ENCODE measurements at places on chromosomes 7 and 10.

DNA sequence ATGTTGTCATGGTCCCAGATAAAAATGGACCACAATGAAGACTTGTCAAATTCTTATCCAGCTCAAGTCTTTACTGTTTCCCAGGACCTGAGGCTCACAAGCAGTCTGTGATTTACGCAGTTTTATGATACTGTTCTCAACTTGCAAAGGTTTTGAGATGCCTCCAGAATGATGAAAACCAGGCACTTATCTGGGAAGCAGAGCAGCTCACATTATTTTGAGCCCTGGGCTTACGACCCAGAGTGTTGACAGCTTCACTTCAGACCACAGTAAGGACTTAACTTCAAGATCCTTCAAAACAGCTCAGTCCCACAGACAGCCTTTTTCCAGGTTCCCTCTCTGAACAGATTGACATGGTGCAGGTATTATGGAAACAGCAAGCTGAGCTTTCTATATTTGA, 236.1 kb downstream of the RNLS start:
- no peak for DNase-seq

DNA sequence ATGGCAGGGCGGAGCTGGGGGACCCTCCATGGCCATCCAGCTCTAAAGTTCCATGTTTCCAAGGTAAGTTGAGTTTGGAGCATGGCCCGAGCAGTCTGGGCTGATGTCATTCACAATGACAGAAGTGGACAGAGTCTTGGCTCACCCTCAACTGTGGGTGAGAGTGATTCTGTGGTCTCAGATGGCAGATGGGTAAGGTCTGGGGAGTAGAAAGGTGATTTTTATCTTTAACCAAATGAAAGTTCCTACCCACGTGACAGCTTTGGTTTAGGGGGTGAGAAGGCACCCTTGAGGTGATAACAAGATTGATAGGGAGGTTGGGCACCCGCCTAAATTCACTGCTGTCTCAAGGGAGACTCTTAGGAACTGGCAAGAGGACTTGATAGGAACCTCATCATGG, 57.6 kb upstream of the PDZD8 start:
- DNase-seq, result no peak

DNA sequence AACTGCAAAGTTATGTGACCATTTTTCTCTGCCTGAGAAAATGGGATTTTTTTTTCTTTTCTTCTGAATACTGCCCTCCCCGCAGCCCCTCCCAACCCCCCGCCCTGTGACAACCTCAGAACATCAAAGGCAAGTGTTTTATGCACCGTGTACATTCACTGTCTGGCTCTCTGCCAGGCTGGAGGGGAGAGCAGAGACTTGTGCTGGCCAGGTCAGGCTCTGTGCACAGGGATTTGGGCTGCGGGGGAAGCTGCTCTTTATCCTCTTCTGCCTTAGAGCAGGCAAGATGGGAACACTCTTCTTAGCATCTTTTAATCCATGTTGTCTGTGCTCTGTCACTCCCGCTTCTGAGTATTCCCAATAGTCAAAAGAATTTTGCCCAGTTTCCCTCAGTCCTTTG, 195.1 kb downstream of the CCSER2 start:
- no peak for DNase-seq

GRCh38 chr7:122652876-122653275, 46.0 kb downstream of the RNF133 start:
- DNase-seq, result no peak

- DNase-seq, result no peak
Observed at GRCh38 chr10:76632767-76633051, 1004.9 kb downstream of the KCNMA1 start.

DNA sequence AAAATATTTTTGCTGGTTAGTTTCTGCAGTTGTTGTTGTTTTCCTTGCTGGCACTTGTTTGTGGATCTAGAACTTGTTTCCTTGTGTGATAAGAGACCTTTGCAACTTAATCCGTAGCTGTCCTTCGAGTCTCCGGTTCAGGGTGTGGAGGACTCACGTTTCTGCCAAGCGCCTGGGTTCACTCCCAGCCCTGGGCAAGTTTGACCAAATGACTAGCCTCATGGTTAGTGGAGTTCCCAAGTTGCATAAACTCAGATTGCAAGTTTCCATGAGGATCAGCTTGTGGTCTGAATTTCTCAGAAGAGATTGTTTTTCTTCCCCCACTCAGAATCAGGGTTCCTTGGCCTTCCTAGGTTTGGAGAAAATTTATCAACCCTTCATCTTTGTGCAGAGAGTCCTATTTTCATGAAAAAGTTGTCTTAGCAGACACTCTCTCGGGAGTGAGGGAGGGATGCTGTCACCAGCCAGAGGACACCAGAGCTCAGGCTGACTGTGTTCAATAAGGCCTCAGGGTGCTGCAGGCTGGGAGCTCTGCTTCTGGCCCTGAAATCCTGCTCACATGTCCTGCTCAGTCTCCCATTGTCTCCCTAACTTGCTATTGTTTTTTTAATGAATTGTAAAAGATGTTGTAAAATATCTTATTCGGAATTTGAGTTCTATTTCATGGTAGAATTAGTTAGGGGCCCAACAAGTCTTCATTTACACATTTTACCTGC, 377.7 kb upstream of the KLF6 start:
- no peak for DNase-seq

DNA sequence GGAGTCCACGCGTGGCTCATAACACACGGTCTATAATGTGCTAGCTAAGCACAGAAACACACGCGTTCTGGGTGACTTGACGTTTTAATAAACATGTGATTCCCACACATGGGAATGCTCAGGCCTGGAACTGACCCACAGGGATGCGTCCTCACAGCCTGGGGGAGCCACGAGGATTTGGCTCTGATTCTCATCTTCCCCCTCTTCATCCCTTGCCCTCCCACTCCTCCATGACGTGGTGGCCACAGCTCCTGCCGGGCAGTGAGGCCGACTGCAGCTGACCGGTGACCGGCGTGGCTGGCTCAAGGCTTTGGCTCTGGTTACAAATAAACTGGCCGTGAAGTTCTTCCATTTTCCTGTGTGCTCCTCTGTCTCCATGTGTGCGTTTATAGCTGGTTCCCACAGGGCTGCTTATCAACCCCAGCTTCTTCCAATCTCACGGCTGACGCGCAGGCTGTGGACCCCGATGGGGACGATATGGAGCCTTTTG, 40.9 kb upstream of the KLF6 start:
- DNase-seq, result no peak

DNA sequence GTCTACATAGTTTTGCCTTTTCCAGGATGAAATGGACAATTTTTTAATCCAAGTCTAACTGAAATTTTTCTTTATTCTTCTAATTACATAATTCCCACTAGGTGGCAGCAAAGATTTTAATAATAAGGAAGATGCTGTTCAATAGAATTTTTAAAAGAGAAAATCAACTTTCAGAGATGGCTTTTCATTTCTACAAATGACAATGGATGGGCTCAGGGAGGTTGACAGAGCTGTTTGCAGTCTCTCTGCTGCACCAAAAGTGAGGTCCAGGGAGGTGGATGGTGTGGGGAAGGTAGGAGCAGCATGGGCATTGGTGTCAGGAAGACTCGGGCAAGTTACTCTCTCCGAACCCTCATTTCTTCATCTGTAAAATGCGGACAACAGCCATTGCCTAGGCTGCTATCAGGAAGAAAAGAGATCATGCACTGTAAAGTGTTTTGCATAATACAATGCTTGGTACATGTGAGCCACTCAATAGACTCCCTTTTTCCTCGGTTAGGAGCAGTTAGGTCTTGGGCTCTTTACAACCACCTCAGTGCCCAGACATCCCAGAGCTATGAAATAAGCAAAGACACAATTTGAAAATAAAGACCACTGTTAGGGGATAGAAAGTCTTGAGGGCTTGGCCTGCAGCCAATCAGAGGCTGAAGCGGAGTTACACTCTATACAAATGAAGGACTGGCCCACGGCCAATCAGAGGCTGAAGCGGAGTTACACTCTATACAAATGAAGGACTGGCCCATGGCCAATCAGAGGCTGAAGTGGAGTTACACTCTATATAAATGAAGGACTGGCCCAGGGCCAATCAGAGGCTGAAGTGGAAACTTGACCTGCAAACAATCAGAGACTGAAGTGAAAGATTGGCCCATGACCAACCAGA, 107.1 kb downstream of the ABLIM1 start:
- DNase-seq, result no peak

DNA sequence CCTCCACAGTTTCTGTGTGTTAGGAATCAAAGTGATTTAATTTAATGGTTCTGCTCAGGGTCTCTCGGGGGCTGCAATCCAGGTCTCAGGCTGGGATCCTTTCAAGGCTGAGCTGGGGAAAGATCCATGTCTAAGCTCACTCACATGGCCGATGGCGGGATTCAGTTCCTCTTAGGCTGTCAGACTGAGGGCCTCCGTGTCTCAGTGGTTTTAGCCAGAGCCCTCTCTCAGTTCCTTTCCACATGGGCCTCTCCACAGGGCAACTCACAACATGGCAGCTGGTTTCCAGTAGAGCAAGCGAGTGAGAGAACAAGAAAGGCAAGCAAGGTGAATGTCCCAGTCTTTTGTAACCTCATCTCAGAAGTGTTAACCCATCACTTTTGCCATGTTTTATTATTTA, 26.9 kb downstream of the CAV1 start:
- no peak for DNase-seq

- no peak for DNase-seq
Observed at GRCh38 chr7:44665531-44666213, 59.2 kb downstream of the OGDH start.

- no peak for DNase-seq
Observed at GRCh38 chr7:140453273-140453672, 26.0 kb downstream of the MKRN1 start.

DNA sequence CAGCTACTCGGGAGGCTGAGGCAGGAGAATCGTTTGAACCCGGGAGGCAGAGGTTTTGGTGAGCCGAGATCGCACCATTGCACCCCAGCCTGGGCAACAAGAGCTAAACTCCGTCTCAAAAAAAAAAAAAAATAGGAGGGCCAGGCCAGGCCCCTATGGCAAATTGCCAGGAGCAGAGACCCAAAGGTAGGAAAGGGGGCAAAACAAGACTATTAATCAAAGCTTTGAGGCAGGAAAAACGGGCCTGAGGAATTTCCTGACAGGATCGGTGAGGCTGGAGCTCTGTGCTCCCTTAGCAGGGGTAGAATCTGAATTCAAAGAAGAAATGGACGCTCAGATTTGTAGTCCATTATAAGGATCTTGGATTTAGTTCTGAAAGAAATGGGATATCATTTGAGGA, 2.8 kb upstream of the VOPP1 start:
- no peak for DNase-seq

DNA sequence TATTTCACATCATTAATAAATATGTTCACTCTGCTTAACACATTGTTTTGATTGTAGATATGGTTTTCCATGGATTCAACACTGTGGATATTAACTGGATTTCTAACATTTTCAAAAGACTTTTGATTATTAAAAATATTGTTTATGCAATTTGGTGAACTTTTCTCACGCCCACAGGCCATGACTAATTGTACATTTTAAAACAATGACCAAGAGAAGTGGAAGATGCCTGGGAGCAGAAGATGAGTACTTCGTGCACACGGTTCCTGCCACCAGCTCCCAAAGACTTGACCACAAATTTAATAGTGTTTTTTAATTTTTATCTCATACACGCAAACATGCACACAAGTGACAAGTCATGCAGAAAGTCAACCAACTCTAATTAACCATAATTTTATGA, 451.0 kb upstream of the ADARB2 start:
- no peak for DNase-seq

GRCh38 chr7:158740657-158741293, 36.2 kb upstream of the NCAPG2 start:
- DNase-seq, result no peak

DNA sequence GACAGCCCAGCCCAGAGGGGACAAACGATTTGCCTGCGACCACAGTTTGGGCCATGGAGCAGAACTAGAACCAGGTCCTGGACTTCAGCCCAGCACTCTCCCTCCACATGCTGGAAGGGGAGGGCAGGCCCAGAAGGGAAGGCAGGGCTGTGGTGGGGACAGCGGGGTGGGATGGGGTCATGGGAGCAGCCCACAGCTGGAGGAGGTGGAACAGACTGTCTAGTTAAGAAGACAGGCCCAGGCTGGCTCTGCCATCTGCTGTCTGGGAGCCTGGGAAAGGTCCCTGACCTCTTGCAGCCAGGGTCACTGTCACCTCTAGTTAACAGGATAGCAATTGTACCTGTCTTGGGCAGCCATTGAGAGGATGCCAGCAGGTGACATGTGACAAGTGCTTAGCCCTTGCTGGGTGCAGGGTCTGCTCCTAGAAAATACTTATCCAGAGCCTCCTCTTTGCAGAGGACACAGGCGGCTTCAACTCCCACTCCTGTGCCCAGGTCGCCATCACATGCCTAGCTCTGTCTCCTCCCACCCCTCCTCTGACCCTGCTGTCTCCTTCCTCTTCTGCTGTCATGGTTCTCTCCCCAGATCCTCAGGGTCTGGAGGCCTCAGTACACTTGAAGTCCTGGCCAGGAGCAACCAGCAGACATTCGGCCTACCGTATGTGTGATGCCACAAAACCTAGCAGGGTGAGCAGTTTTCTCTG, 37.0 kb upstream of the CHST15 start:
- DNase-seq, result no peak

- DNase-seq, result no peak
Observed at GRCh38 chr7:95106401-95106800, 199.0 kb downstream of the PPP1R9A start.

- DNase-seq, result no peak
Observed at GRCh38 chr7:55493408-55493807, 78.9 kb downstream of the VOPP1 start.

- DNase-seq, result no peak
Observed at GRCh38 chr10:75540357-75540966, 109.0 kb downstream of the LRMDA start.

Measured in activated CD4-positive, CD25-positive, alpha-beta regulatory T cell (primary cell).